Endothelial cell of umbilical vein (primary cell): ENCODE measurements at places on chromosomes 16 and 17.
A peak's percentile ranks its signal among the peaks of the same experiment; 100 is the strongest.

- DNase-seq = no peak
These were observed 149.8 kb downstream of the CDH13 start for GRCh38 chr16:82776470-82777146.

DNA sequence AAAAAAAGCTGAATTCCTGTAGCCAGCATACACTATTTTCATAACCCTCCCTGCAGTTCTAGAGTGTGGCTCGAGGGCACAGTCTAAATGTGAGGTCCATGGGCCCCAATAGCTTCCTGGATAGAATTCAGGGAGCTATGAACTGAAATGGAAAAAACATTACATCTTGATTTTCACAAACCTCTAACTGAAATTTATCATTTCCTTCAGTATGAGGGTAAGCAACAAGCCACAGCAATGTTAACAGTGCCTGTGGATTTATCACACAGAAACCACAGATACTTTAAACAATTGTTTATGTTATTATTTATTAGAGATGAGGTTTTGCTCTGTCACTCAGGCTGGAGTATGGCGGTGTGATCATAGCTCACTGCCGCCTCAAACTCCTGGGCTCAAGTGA lies 18.2 kb downstream of the TMEM92 start:
- DNase-seq = no peak

DNA sequence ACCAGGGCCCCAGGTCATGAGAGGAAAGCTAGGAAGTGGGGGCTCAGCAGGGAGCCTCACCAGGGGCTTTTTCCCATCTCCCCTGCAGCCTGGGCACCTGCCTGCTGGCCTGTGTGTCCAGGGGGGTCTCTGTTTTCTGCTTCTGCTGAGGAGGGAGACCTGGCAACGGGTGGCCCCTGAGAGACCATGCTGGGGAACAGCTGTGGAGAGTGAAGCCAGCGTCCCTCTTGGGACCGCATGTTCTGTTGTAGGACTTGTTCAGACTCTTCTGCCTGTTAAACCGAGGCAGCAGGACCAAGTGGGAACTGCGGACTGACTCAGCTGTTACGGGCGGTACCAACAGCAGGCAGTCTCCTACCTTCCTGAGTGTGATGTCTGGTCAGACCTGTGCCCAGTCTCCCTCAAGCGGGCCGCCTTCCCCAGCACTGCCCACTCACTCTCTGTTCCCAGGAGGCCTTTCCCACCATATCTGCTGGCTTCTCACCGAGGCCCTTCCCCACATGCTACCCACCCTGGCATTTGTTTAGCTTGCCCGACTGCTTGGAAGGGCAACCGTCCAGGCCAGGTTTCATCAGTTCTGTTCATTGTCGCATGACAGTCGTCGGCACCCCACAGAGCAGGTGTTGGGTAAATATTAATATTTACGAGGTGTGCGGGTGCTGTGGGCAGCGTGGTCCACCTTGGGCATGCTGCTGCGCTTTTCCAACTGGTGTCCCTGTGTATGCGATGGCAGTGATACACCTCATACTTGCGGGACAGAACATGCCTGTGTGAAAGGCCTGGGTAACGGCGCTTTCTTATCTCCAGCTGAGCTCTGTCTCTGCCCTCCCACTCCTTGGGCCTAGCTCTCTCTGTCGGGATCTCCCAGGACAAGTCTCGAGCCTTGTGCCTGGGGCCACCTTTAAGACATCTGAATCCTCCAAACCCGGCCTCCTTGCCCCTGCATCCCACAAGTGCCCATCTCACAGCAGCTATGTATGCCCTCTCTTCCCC lies 69.4 kb downstream of the MPRIP start:
- no peak for DNase-seq

- DNase-seq = no peak
These were observed 78.4 kb downstream of the SYCE1L start for GRCh38 chr16:77277571-77277970.

GRCh38 chr17:69142175-69142802 lies 594 bp upstream of the ABCA6 start:
- DNase-seq = peak; percentile 79

GRCh38 chr16:66292241-66292935 lies 74.1 kb upstream of the CDH5 start:
- DNase-seq = no peak

DNA sequence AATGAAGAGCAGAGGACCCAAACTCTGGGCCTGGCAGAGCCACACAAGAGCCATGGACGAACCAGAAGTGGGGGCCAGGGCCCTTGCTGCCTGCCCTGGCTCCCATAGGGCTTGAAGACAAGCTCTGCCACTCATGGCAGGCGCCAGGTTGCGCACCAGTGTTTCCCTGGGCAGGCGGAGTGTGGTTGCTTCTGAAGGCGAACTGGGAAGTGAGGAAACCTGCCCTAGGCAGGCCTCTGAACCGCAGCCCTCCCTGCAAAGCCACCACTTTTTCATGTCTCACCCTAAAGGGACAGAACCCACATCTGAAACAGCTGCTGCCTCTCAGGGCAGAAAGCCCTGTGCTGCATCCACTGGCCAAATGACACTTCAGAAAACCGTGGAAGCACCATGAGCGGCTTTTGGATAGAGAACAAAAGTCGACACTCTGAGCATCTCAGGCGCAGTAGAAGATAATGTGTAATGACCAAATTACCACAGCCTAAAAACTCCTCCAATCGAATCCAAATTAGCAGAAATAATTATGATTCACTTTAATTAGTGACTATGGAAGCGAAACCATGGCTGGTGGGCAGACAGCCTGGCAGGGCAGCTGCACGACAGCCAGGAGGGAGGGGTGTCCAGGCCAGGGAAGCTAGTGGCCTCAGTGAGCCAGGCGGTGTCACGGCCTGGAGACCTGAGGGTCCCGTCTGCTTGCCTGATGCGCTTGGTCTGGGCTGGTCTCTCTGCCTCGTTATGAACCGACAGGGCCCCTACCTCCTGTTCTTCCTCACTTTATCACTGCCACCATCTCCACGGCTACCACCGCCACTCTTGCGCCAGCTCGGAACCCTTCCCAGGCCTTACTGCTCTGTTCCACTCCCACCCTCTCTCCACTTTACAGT lies 59.1 kb downstream of the PRMT7 start:
- DNase-seq = no peak

GRCh38 chr16:80996688-80997138 lies 10.0 kb downstream of the CMC2 start:
- DNase-seq = peak; percentile 29

- DNase-seq = no peak
These were observed 39.6 kb downstream of the C16orf82 start for GRCh38 chr16:27106305-27106704.

- DNase-seq = no peak
These were observed 40.6 kb upstream of the CDH5 start for GRCh38 chr16:66325717-66326376.

DNA sequence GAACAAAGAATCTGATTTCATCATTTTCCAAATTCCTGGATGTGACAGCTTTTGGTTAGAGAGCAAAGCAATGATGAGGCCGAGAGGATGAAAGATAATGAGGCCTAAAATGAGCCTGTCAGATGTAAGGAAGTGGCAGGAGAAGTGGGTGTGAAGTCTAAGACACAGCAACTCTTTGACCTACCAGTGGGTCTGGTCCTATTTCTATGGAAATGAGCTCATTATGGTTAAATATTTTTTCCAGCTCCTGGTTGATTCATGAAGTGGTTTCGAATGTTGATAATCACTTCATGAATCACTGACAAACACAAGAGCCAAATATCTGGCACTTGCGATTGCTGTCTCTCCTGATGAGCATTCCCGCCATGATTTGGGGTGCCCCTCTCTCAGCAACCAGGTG lies 273.3 kb upstream of the CDH5 start:
- DNase-seq = no peak

- no peak for DNase-seq
These were observed 361.9 kb downstream of the C16orf95 start for GRCh38 chr16:86955136-86955855.

GRCh38 chr16:28100810-28101532 lies 37.5 kb upstream of the GSG1L start:
- no peak for DNase-seq

GRCh38 chr16:26149364-26150190 lies 457.8 kb downstream of the HS3ST4 start:
- DNase-seq = no peak

GRCh38 chr17:48484256-48484655 lies 46.6 kb downstream of the HOXB1 start:
- DNase-seq = no peak

- DNase-seq = no peak
These were observed 305.2 kb upstream of the RBFOX1 start for GRCh38 chr16:7027401-7027800.

- peak; percentile 14 for DNase-seq
These were observed 6.9 kb downstream of the C17orf67 start for GRCh38 chr17:56826611-56827414.

GRCh38 chr16:78211946-78212345 lies 112.5 kb downstream of the WWOX start:
- no peak for DNase-seq

- no peak for DNase-seq
These were observed 47.7 kb upstream of the ZNF469 start for GRCh38 chr16:88334778-88335720.

DNA sequence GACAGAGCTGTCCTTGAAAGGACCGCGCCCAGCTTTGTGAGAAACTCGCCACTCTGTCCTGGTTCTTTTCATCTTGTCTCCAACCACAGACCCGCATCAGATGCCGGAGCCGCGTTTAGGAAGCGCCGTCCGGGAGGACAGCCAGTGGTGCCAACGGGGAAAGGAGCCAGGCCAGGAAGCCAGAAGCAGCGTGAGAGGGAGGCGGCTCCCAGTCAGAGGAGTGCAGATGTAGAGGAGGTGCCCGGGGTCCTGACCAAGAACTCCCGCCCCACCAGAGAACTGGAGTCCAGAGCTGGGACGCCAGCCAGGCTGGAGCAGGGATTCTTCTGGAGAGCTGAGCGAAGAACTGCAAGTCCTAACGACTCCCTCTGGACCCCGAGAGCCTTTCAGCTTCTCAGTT lies 49.3 kb upstream of the TNRC6C start:
- no peak for DNase-seq

DNA sequence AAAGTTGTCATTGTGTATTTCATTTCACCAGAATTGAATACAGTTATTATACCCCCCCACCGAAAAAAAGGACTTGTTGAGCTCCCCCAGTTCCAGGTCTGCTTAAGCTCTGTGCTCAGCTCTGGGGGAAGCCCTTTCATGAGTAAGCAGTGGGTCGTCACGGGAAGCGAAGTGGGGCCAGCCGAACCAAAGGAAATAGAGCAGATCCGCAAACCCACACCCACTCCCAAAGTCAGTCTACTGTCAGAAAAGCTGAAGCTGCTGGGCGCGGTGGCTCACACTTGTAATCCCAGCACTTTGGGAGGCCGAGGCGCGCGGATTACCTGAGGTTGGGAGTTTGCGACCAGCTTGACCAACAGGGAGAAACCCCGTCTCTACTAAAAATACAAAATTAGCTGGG lies 50.1 kb downstream of the PECAM1 start:
- DNase-seq = no peak

GRCh38 chr16:78988361-78988969 lies 612.1 kb downstream of the MAF start:
- DNase-seq = no peak

- DNase-seq = no peak
These were observed 17.1 kb upstream of the PDXDC1 start for GRCh38 chr16:14957576-14958322.

DNA sequence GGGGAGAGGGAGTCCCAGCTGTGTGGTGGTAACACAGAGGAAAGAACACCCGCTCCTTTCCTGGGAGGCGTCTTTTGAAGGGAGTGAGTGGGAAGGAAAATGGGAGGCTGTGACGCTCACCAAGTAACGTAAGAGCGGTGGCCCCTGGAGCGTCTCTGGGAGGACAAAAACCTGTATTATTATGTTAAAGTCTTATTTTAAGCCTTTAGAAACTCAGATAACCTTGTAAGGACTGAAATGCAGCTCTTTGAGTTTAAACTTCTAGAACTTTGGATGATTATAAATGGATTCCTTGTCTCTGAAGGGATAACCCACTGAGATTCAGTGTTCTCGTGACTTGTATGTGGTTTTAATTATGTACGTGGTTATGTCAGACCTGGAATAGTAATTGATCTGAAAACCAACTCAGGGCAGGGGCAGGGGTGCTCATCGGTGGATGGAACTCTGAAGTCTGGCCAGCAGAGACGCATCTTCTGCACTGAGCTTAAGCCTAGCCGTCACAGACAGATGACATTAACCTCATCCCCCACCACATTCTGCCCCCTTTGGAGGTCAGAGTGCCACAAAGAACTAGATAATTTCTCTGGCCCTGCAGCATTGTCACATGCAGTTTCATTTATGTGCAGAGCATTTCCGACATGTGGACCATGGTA lies 41.8 kb upstream of the SLC12A3 start:
- DNase-seq = no peak
